Osteocyte (in vitro differentiated cells): ENCODE measurements at places on chromosomes 4 and X.

- DNase-seq = no peak
- no peaks in the 10 kb centered on the region for H3K4me1 ChIP-seq
- no peak overlapping the region for H3K4me3 ChIP-seq
- H3K27me3 ChIP-seq = peaks cover 11% of the 10 kb centered on the region
- H3K27ac ChIP-seq = no peak overlapping the region
- no peaks in the 10 kb centered on the region for H3K36me3 ChIP-seq
Observed at GRCh38 chr4:111628437-111628836, 516.8 kb upstream of the FAM241A start.

GRCh38 chr4:155769090-155769489, 10.3 kb downstream of the GUCY1B1 start:
- H3K36me3 ChIP-seq = peaks cover 14% of the 10 kb centered on the region
- no peak overlapping the region for H3K27ac ChIP-seq
- peaks cover 3% of the 10 kb centered on the region for H3K4me1 ChIP-seq
- no peaks in the 10 kb centered on the region for H3K27me3 ChIP-seq
- H3K4me3 ChIP-seq = no peak overlapping the region
- DNase-seq = no peak

DNA sequence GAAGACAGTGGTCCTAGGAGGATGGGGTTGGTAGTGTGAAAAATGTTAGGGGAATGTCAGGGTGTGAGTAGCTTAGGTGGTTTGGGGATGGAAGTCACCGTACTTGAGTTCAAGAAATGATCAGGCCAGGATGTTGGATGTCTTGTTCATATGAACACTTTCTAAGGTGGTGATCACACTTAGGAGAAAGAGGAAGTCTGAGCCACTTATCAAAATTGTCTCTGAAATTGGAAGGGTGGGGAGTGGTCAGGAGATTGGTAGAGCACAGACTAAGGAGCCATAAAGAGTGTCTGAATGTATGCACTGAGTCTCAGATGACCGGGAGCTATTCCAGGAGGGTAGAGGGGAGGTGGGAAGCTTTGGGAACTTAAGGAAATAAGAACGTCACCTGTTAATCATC, 17.3 kb downstream of the CMC4 start:
- H3K4me1 ChIP-seq = no peaks in the 10 kb centered on the region
- peaks cover 11% of the 10 kb centered on the region for H3K36me3 ChIP-seq
- no peak for DNase-seq

DNA sequence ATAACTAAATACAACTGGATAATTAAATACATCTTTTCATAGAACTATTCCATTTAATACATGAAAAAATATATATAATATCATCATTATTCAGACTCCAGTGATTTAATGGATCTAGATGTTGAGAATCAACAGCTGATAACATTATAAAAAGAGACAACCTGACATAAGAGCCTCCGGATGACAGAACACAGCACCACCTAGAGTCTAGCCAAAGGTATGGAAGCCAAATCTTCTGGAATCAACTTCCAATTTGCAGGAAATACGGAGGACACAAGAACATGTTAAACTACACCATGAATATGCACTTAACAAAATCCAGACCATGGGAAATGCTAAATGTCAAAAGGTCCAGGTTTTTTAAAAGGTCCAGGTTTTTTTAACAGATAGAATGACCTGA, 55.0 kb downstream of the LRBA start:
- no peak overlapping the region for H3K27ac ChIP-seq
- H3K4me3 ChIP-seq = no peak overlapping the region
- H3K4me1 ChIP-seq = peaks cover 20% of the 10 kb centered on the region

DNA sequence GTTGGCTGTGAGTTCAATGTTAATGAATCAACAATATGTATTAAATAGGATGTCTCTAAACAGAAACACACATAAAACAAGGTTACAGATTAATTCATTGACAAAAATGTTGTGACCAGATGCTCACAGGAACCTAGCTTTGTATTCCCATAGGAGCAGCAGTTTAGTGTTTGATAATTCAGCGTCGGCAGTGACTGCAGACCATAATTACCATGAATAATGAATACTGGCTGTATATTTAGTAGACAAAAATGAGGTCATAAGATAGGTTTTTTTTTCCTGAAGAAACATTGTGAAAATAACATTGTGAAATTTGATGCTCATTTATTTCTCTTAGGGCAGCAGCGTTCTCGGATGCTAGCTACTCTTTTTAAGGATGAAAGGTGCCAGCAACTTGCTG, 27.8 kb downstream of the COPS4 start:
- no peak for DNase-seq
- H3K4me1 ChIP-seq = peaks cover 2% of the 10 kb centered on the region
- H3K36me3 ChIP-seq = peaks cover 38% of the 10 kb centered on the region
- no peak overlapping the region for H3K27ac ChIP-seq

DNA sequence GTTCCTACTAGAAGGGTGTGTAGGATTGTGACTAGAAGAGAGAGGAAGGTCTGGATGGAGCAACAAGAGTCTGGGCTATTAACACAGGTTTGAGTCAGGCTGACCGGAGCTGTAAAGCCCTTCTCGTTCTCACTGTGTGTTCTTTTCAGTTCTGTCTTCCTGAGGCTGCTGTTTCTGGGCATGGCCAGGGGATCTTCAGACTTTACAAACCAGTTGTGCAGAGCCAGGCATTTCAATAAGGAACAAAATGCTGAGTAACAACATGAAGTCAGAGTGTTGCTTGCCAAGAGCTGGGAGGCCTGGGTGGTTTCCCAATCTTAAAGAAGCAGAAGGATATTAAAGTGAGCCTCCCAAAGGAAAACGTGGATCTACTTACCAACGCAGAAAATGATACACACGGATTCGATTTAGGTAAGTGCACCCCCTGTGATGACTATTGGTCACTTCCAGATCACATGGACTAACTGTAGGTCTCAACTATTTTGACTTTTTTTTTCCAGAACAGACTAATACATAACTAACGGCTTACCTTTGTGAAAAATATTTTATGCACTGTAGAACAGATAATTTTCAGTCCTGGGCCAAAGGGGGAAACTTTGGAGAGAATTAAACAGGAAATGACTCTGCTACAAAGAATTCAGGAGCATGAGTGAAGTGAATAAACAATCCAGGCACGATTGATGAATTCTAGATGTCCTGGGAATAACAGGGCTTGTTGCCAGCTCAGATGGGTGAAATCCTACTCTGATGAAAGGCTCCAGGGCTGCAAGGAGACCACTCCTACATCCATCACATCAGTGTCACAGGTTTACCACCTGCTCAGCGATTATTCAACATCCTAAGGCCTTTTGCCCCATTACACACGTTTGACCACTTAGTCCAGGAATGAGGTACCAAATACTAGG, 94.5 kb downstream of the ANXA3 start:
- peak overlapping the region; percentile 30 for H3K4me3 ChIP-seq
- peaks cover 32% of the 10 kb centered on the region for H3K4me1 ChIP-seq
- peak overlapping the region; percentile 96 for H3K27ac ChIP-seq
- DNase-seq = no peak
- H3K36me3 ChIP-seq = no peaks in the 10 kb centered on the region

GRCh38 chr4:158229768-158230167, 19.5 kb downstream of the TMEM144 start:
- H3K36me3 ChIP-seq = no peaks in the 10 kb centered on the region
- DNase-seq = no peak
- H3K27ac ChIP-seq = no peak overlapping the region
- peaks cover 4% of the 10 kb centered on the region for H3K4me1 ChIP-seq
- H3K4me3 ChIP-seq = no peak overlapping the region

GRCh38 chr4:87977521-87978278, 2.2 kb downstream of the SPP1 start:
- peaks cover 11% of the 10 kb centered on the region for H3K27me3 ChIP-seq
- H3K4me1 ChIP-seq = peaks cover 13% of the 10 kb centered on the region
- DNase-seq = no peak
- no peak overlapping the region for H3K27ac ChIP-seq

DNA sequence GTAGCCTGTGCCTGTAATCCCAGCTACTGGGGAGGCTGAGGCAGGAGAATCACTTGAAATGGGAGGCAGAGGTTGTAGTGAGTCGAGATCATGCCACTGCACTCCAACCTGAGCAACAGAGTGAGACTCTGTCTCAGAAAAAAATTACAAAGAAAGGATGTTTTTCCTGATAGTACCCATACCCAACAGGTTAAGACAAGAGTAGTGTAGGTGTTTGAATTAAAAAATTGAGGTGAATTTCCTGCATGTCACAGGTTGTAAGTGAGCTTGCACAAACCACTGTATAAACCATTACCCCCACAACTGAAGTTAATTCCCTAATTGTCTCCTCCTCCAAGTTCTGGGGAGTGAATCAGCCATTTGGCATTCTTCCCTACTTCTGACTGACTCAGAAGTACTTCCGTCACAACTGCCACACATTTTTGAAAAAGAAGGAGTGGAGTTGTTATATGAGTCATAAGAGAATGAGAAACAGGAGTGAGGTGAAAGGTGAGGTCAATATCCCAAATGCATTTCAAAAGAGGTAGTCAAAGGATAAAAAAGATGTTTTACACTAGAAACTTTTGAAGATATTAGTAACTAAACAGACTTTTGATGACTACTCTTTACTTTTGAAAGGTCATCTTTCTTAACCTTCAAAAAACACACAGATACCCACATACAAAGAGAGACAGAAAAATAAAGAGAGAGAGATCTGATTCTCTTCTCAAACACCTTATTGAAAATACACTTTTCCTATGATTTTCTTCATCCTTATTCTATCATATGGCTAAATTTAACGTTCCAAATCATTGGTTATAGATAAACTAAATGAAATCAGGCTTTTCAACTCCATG, 134.5 kb downstream of the BTC start:
- no peaks in the 10 kb centered on the region for H3K27me3 ChIP-seq
- H3K27ac ChIP-seq = peak overlapping the region; percentile 89
- no peak overlapping the region for H3K4me3 ChIP-seq
- no peaks in the 10 kb centered on the region for H3K36me3 ChIP-seq
- H3K4me1 ChIP-seq = peaks cover 36% of the 10 kb centered on the region

DNA sequence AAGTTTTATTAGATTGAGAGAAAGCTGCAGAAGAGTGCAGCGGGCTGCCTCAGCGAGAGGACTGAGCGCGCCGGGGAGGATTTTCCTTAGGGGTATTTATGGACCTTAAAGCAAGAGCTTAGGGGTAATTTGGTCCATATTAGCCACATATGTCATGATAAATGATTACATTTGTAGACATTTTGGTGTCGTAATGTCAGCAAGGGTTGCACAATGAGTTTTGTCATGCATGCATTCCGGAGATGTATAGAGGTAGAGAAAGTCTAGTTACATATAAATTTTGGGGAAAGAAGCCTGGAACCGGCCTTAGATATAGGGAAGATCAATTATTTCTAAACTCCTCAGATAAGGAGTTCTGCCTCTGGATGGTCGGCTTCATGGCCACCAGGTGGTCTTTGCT, 10.0 kb downstream of the MGST2 start:
- DNase-seq = no peak
- no peaks in the 10 kb centered on the region for H3K4me1 ChIP-seq
- H3K4me3 ChIP-seq = no peak overlapping the region
- H3K27ac ChIP-seq = no peak overlapping the region

DNA sequence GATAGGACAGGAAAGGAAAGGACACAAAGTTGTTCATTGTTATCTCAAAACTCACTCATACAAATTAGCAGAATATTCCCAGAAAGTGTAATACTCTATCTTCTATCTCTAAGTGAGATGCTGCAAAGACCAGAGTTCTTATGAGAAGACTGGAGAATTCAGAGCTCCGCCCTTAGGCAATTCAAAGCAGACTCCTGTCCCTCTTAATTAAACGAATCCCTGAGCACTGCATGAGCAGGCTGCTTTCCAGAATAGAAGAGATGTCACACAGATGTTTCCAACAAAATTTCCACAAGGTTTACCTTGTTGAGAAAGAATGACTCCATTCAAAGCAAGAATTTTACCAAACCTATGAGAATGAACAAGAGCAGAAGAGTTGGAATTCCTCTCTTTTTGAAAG, 630.8 kb upstream of the INTU start:
- peaks cover 8% of the 10 kb centered on the region for H3K36me3 ChIP-seq
- H3K4me1 ChIP-seq = peaks cover 21% of the 10 kb centered on the region
- H3K27me3 ChIP-seq = no peaks in the 10 kb centered on the region
- no peak overlapping the region for H3K4me3 ChIP-seq
- H3K27ac ChIP-seq = no peak overlapping the region
- no peak for DNase-seq

DNA sequence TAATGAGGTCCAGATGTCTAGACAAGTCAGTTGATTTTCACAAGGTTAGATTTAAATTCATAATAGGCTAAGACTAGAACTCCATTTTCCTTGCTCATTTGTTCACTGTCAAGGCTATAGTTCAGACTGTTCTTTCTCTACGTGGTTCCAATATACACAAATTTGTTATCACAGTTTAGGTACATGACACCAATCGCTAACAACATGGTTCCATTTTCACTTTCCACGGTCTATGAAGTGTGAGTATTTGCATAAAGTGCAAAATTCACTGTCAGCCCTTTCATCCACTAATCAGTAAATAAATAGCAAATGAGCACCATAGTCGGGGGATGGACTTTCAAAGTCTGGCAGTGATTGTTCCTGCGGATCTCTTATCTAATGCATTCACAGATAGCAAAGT, 315.7 kb upstream of the SPOCK3 start:
- H3K4me1 ChIP-seq = no peaks in the 10 kb centered on the region
- H3K36me3 ChIP-seq = no peaks in the 10 kb centered on the region
- DNase-seq = no peak
- H3K27me3 ChIP-seq = no peaks in the 10 kb centered on the region

- DNase-seq = no peak
- peaks cover 28% of the 10 kb centered on the region for H3K4me1 ChIP-seq
- no peaks in the 10 kb centered on the region for H3K36me3 ChIP-seq
- H3K27me3 ChIP-seq = peaks cover 9% of the 10 kb centered on the region
- no peak overlapping the region for H3K27ac ChIP-seq
- peak overlapping the region; percentile 77 for H3K4me3 ChIP-seq
Observed at GRCh38 chr4:52751487-52751911, 274 bp upstream of the ERVMER34-1 start.

DNA sequence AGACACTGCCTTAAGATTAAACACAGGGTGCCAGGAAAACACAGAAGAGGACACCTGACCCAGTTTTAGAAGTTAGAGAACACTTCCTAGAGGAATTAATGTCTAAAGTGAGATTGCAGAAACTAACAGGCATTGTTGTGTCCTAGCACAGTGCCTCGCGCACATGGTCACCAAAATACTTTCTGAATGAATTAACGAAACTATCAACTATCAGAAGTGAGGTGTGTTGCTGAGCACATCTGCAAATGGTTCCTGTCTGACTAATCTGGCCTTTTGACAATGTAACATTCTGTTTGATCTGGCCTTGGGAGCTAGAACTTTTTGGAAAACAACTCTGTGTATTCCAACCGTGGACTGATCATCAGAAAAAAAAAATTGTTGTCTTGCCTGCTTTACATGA, 556.8 kb upstream of the LCORL start:
- no peak for DNase-seq
- no peaks in the 10 kb centered on the region for H3K4me1 ChIP-seq
- H3K27me3 ChIP-seq = peaks cover 2% of the 10 kb centered on the region
- no peaks in the 10 kb centered on the region for H3K36me3 ChIP-seq
- H3K27ac ChIP-seq = no peak overlapping the region
